ENCODE measurements at places on chromosomes 6 and 20. TPM values are rescaled to one million over a fixed set of nuclear protein-coding genes. Genes with fewer than 3 reads are reported as not detected.

Gene HCK
- 1.0 TPM for total RNA-seq

Gene HAO1
- not detected for total RNA-seq

Gene BFSP1
- 0.94 TPM for total RNA-seq

Gene TPX2
- total RNA-seq = 0.44 TPM

Gene BNIP5
- total RNA-seq = not detected

Gene CD93
- total RNA-seq = 1.2 TPM

Gene C6orf136
- total RNA-seq = 35.0 TPM

Gene PROKR2
- not detected for total RNA-seq

Gene BTNL2
- not detected for total RNA-seq

Gene PBOV1
- not detected for total RNA-seq

Gene CDKAL1
- total RNA-seq = 22.7 TPM

Gene FAM83D
- 1.4 TPM for total RNA-seq

Gene PTPRT
- not detected for total RNA-seq

Gene SLC25A27
- total RNA-seq = 2.3 TPM

Gene ZKSCAN3
- 12.4 TPM for total RNA-seq

Gene PTGIS
- not detected for total RNA-seq

Gene DAAM2
- total RNA-seq = not detected

Gene C20orf141
- total RNA-seq = not detected

Gene HLA-G
- 0.28 TPM for total RNA-seq

Gene ZSCAN31
- 0.97 TPM for total RNA-seq

Gene SEMG1
- total RNA-seq = not detected

Gene C4B
- total RNA-seq = 5.8 TPM

Gene TMX4
- total RNA-seq = 74.6 TPM

Gene CDSN
- total RNA-seq = not detected

Gene CST1
- not detected for total RNA-seq

All from CD4-positive, alpha-beta memory T cell (primary cell).